Activated CD4-positive, alpha-beta T cell treated with anti-CD3 and anti-CD28 coated beads for 1 hour (primary cell): ENCODE measurements at places on chromosomes 1 and 21.

DNA sequence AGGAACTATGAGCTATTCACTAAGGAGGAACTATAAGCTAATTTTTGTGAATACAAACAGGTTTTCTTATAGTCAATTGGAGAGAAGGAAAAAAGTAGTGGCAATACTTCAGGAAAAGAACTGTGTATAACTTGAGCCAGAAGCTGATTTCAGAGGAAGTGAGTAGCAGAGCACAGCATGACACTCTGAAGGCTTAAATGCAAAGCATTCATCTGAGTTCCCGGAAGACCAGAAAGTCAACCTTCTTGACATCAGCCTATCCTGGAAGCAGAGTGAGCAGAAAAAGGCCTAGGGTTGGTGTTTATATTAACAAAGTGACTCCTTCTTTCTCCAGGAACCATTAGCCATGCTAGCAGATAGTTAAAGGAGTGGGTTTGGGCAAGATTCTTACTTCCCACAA lies 545.2 kb downstream of the MRPL39 start:
- DNase-seq = no peak

DNA sequence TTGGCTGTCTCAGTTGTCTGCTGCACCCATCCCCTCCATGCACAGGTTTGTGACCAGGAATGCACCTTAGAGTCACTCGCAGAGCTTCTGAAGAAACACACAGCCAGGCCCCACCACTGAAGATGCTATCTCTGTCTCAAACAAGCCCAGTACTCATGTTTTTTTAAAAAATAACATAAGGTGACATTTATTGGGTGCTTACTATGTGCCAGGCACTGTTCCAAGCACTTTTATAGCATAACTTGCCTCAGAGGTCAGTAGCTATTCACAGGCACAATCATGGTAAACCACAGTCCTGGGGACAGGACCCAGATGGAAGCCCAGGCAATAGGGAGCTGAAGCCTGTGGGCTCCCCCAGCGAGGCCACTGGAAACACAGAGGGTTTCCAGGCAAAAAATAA lies 8.8 kb upstream of the ATP13A2 start:
- no peak for DNase-seq

DNA sequence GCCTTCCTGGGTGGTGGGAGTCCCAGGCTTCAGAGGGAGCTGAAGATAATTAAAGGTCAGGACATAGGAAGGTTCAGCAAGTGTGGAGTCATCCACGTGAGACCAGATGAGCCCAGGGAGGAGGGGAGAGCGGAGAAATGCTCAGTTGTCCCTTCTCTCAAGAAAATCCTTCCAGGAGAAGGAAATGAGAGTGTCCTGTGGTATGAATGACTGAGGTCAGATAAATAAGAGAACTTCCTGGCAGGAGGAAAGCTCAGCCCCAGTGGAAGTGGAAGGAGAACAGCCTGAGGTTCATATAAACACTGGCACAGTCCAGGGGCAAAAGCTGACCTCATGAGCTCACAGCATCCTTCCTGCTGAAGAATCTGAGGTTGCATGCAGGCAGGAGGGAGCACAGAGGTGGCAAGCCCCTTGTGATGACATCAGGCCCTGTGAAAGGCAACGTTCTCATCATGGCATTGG lies 97.6 kb downstream of the NAV1 start:
- no peak for DNase-seq

- DNase-seq = no peak
These were observed 536.0 kb downstream of the LMO4 start for GRCh38 chr1:87864676-87865075.

DNA sequence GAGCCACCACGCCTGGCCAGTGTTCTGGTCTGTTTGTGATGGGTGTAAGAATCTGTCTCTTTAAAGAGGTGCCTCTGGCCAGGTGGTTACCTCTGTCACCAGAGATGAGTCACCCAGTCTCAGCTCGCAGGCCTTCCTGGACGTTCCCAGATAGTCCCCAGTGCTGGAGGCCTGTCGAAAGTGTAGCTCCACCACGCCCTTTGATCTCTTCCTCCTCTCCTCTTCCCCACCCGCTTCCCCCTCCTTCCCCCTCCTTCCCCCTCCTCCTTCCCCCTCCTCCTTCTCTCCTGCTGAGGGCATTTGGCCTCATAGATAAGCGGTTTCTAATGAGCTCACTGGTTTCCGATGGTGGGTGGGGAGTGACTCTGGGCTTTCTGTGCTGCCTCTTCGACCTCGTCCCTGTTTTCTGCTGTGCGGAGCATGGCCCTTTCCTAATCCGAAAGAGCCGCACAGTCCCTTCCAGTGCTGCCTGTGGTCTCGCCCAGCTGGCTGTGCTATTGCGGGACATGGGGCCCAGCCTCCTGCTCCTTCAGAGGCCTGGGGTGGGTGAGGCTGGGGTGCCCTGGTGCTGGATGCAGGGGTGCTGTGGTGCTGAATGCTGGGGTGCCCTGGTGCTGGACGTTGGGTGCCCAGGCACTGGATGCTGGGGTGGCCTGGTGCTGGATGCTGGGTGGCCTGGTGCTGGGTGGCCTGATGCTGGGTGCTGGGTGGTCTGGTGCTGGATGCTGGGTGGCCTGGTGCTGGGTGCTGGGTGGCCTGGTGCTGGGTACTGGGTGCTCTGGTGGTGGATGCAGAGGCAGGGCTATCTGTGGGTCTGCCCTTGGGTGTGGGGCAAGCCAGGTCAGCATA lies 19.2 kb downstream of the AGPAT3 start:
- DNase-seq = no peak

DNA sequence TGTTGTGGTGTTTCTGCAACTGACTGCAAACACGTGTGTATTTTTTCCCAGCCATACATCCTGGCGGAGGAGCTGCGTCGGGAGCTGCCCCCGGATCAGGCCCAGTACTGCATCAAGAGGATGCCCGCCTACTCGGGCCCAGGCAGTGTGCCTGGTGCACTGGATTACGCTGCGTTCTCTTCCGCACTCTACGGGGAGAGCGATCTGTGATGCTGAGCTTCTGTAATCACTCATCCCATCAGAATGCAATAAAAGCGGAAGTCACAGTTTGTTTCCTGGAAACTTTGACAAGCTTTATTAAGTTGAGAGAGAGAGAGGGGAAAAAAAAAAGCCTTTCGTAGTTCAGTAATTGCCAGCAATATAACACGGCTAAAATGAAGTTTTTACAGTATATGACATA lies 32.7 kb upstream of the MTR start:
- no peak for DNase-seq

DNA sequence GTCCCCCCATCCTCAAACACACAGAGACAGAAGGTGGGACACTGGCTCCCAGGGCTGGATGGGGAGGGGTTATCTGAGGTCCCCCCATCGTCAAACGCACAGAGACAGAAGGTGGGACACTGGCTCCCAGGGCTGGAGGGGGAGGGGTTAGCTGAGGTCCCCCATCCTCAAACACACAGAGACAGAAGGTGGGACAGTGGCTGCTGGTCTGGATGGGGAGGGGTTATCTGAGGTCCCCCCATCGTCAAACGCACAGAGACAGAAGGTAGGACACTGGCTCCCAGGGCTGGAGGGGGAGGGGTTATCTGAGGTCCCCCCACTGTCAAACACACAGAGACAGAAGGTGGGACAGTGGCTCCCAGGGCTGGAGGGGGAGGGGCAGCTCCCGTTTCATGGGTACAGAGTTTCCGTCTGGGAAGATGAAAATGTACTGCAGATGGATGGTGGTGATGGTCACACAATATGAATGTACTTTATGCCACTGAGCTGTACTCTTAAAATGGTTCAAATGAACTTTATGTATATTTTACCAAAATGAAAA lies 69.2 kb downstream of the SCCPDH start:
- no peak for DNase-seq

DNA sequence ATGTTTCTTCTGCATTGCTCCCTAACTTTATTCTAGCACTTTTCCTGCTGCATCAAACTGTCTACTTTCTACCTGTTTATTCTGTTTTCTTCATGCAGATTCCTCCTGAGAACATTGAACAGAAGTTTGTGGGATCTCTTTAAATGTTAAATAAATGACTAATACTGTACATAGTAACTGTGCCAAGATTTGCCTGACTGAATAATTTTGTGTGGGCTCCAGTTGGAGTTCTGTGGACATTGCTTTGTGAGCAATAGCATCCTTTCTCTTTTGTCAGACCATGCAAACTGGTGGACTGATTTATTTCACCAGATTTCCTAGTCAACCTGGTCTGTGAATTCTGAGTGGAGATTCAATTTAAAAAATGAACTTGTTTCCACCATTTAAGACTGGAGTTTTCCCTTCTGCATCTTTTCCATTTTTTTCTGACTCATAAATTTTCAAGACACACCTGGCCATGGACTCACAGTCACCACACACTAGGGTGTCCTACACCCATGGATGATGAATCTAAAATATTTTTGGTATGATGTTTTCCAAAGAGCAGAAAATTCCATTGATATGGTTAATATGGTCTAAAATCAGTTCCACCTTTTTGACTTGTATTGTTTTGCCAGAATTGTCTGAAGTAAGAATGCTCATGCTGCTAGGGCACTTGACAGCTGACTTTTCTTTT lies 140.7 kb upstream of the SPAG17 start:
- DNase-seq = no peak

DNA sequence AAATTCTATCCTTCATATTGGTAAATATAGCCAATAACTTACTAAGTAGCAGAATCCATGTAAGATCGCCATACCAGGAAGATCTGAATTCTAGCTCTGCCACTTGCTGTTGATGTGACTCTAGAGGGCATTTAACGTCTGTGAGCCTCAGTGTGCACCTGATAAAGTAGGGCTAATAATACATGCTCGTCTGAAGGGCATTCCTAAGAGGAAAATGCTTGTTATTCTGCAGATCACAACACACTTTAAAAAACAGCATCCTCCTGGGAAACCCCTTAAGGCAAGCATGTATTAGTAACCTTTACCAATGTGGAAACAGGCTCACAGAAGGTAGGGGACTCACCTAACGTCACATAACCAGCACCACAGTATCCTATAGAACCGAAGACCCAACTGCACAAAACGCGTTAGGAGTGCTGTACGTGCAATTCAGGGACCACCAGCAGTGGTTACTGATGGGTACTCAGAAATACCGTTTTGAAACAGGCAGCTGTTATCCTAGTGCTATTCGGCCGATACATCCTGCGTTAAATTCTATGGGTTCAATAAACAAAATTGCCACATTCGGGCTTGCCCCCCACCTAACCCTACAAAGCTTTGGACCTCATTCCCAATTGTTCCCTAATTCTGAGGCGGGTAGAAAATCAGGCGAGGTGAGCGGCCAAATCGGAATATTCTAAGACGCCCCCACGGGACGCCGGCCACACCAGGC lies 758 bp downstream of the DEPDC1 start:
- DNase-seq = no peak

DNA sequence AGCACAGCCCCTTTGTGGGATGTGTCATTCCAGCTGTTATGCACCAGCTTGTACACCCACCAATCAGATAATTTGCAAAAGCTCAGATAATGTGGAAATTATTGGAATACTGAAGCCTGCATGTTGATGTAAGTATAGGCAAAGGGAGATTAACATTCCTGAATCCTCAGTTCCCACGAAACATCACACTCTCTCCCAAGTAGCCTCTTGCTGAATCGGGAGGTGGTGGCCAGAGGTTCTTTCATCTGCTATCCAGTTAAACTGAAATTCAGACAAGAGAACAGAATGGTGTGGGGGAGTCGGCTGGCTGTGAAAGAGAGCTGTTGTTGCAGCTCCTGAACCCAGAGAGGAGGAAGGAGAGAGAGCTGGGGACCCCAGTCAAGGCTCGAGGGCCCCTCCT lies 170.9 kb downstream of the ZBTB18 start:
- DNase-seq = no peak

GRCh38 chr1:68112835-68113243 lies 62.4 kb upstream of the DIRAS3 start:
- DNase-seq = no peak

DNA sequence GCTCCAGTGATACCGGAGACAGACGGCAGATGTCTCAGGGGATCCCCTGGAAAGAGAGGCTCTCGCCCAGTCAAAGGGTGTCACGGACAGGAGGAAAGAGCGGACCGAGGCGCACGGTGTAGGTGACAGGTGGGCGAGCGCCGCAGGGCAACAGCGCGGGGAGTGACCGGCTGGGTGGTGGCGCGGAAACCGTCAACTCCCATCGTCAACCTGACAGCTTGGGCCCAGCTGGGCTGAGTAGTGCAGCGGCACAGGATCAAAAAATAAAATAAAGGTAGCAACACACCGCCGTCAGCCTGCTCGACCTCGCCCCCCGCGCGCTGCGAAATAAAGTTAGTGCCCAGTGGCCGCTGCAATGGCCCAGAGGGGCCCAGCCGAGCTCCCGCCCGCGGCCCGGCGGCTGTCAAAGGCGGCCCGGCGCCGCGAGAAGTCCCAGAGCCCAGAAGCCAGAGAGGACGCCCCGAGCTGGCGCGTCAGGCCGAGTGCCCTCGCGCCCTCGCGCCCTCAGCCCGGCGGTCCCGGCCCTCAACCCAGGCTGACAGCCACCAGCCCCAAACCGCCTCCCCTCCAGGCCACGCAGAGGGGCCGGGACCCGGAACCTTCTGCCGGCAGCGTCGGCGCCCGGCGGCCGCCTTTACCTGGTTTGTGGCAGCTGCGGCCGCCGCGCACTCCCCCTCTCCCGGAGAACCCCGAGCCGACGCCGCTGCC lies at the start of gene LYST:
Gene LYST (minus strand): TSS at position 702 of the 708 bp plus-strand sequence. CDS start 36,489 bp downstream, outside the sequence.
- DNase-seq = peak; percentile 47
